ENCODE measurements at places on chromosomes 7 and 10.

- no peak for DNase-seq
These were observed 192.6 kb upstream of the LYZL2 start for GRCh38 chr10:30821994-30822692.

DNA sequence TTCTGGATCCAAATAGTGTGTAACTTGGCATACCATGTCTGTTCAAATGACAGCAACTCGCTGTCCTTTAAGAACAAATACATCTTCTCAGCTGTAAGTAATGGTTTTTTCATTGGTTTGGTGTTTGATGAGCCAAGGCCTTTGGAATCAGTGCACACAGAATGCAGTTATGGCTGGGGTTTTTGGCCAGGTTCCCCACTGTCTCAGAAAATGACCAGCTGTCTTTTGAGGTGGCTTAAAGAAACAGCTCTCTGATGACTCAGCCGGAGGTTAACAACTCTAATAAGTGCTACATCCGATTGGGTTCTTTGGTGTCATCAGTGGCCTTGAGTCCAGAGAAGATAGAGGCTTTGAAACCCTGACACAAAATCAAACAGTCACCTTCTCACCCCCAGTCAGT lies 688.4 kb downstream of the REEP3 start:
- DNase-seq = no peak

- DNase-seq = no peak
These were observed 379.1 kb downstream of the ADRA2A start for GRCh38 chr10:111455776-111456426.

GRCh38 chr10:101062232-101063049 lies 652 bp downstream of the KAZALD1 start:
- no peak for DNase-seq

- no peak for DNase-seq
These were observed 7.3 kb downstream of the POLL start for GRCh38 chr10:101580486-101581399.

DNA sequence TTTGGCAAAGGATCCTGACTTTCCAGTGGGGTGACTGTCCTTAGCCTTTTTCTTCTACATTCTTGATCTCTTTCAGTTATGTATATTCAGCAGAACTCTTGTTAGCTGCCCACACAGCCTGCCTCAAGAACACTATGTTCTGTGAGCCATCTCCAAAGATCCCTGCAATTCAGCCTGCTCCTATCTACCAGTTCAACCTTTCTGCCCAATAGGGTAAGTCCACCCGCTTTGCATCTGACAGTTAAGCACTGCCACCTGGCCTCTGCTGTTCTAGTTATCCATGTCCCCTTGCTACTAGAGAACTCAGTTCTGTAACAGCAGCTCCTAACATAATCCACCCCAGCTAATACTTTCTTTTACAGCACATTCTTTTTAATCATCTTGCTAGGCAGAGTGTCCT lies 13.5 kb downstream of the OR9A2 start:
- no peak for DNase-seq

GRCh38 chr10:35546824-35547225 lies 58.3 kb upstream of the GJD4 start:
- no peak for DNase-seq

Data from ascending aorta (tissue), 2 donors.